Fibroblast of lung (primary cell): ENCODE measurements at places on chromosomes 5 and 9. TPM values are rescaled to one million over a fixed set of nuclear protein-coding genes. Genes with fewer than 3 reads are reported as not detected.

IFNB1 gene
- total RNA-seq: under 0.01 and 0.17 TPM in 2 replicates

CMYA5 gene
- 4.1 and 7.8 TPM in 2 replicates for total RNA-seq

SGCD gene
- 21.1 and 67.5 TPM in 2 replicates for total RNA-seq

SLC1A1 gene
- 4.1 and 4.5 TPM in 2 replicates for total RNA-seq

GOLGA1 gene
- total RNA-seq: 12.8 and 15.9 TPM in 2 replicates

EIF4EBP3 gene
- total RNA-seq: 1.8 and 2.3 TPM in 2 replicates

SETD9 gene
- total RNA-seq: 14.9 and 15.5 TPM in 2 replicates

GMCL2 gene
- under 0.01 TPM in 2 replicates for total RNA-seq

GNA14 gene
- 0.26 and 0.50 TPM in 2 replicates for total RNA-seq

FGF10 gene
- 110 and 154 TPM in 2 replicates for total RNA-seq

LRRC14B gene
- total RNA-seq: not detected in 2 replicates

TAF11L6 gene
- not detected in 2 replicates for total RNA-seq

PDGFRB gene
- total RNA-seq: 151 and 231 TPM in 2 replicates

GRCh38 chr5:151913425-151913824, 11.2 kb downstream of the GLRA1 start:
- no peak overlapping the region for H3K27ac ChIP-seq
- no peaks in the 10 kb centered on the region for H3K4me1 ChIP-seq
- no peaks in the 10 kb centered on the region for H3K36me3 ChIP-seq
- DNase-seq: no peak
- no peak overlapping the region for H3K4me3 ChIP-seq

GRCh38 chr5:127673117-127673800, 24.4 kb downstream of the CTXN3 start:
- H3K4me1 ChIP-seq: no peaks in the 10 kb centered on the region
- H3K27me3 ChIP-seq: no peaks in the 10 kb centered on the region
- H3K27ac ChIP-seq: no peak overlapping the region
- DNase-seq: no peak

DNA sequence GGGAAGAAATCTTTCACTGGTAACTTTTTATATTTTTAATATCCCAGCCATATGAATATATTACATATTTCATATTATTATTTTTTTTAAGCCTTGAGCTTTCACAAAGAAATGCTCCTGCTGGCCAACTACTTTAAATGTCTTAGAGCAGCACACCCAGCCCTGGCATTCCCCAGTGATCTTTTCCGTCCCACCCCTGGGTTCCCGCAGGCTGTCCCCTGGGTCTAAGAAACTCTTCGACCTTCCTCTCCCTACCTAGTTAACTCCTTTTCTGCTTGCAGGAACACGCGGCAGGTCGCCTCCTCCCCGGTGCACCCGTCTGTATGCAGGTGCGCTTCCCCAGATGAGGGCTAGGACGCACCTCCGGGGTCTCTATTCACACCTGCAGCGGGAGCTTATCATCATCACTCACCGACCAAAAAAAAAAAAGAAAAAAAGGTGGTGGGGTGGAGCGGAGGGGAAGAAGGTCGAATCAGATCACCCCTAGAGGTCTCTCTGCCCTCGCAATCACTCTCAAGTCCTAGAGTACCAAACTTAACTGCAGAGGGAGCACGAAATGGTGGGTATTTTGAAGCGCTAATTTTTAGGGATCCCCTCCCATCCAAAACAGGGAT, 696 bp downstream of the ZFP62 start:
- H3K4me3 ChIP-seq: peak overlapping the region; percentile 95
- peaks cover 2% of the 10 kb centered on the region for H3K36me3 ChIP-seq
- no peak for DNase-seq
- no peaks in the 10 kb centered on the region for H3K4me1 ChIP-seq

- DNase-seq: no peak
- H3K36me3 ChIP-seq: no peaks in the 10 kb centered on the region
- no peak overlapping the region for H3K27ac ChIP-seq
- no peaks in the 10 kb centered on the region for H3K4me1 ChIP-seq
Observed at GRCh38 chr5:6256901-6257300, 121.4 kb downstream of the MED10 start.

DNA sequence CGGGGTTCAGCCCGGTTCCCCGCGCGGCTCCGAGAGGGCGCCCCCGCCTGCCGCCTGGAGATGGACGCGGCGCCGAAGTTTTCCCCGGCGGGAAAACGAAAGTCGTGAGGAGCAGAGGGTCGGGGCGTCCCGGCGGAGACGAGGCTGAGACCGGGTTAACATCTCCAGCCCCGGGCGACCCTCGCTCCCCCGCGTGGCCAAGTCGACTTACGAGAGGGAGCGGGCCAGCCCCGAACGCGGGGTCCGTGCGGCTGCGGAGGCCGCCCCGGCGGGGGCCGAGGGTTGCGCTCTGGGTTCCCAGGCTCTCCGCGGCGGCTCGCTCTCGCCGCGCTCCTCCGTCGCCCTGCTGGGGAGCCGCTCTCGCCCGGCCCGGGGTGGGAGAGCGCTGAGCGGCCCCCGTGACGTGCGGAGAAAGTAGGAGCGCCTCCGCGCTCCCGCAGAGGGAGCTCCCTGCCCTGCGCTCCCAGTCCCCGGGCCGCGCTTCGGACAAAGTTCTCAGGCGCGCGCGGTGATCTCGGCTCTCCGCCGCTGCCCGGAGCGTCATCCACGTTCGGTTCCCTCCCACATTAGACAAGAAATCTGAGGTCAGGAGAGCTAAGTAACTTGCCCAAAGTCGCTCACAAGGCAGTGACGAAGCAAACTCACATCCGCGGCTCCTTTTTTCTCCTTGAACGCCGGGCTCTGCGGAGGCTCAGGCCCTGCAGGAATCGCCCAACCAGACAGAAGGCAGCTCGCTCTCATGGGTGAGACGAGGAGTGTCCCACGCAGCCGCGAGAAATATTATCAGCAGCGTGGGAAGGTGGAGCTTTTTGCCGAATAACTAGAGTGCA, 1.2 kb upstream of the GCNT4 start:
- peaks cover 16% of the 10 kb centered on the region for H3K4me1 ChIP-seq
- peaks cover 3% of the 10 kb centered on the region for H3K27me3 ChIP-seq
- H3K36me3 ChIP-seq: no peaks in the 10 kb centered on the region
- H3K4me3 ChIP-seq: peak overlapping the region; percentile 73
- peak overlapping the region; percentile 83 for H3K27ac ChIP-seq

DNA sequence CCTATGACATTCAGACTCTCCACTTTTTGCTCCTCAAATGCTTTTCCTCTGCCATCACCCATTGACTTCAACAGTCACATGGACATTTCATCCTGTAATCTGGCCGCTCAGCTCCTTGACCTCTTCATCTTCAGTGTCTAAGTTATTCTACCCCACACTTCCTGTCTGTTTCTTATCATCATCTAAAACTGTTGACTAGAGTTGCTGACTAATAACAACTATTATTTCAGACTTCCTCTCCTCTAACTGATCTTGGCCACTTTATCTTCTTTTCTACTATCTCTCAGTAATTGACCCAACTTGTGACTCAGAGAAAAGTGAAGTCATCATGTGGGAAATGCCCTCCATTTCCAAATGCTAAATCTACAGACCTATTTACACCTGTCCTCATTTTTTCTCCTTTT, 254.7 kb upstream of the TRPC7 start:
- H3K27me3 ChIP-seq: no peaks in the 10 kb centered on the region
- no peak overlapping the region for H3K4me3 ChIP-seq
- H3K4me1 ChIP-seq: no peaks in the 10 kb centered on the region

DNA sequence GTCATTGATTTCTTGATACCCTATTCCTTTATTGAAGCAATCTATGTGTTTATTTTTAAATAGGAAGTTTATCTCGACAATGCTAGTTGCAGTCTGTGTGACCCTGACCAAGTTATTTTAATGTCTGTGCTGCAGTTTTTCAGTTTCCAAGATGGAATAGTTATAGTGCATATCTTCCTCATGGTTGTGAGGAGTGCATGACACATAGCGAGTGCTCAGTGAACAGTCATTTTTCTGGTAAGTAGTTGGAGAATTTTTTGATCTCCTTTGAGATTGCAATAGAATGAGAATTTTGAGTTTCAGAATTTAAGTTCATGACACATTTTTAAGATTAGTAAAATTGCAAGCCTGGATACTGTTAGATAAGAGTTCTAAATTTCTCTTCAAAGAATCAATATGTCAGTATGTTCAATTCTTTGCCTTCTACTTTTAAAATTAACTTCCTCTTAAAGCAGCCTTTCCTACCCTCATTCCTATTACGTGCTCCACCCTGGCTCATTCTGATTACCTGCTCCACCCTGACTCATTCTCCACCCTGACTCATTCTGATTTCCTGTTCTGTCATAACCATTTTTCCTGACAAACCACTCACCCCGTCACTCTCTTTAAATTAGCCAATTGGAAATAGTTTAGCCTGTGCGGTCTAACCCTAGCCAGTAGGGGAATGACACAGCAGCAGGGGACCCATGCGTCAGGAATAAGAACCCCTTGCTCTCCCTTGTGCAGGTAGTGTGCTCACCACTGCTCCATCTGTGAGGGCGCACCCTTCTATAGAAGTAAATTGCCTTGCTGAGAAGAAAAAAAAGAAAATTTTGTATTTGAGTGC, 30.7 kb downstream of the SPIN1 start:
- H3K4me1 ChIP-seq: no peaks in the 10 kb centered on the region
- no peak overlapping the region for H3K4me3 ChIP-seq
- no peaks in the 10 kb centered on the region for H3K27me3 ChIP-seq
- peaks cover 5% of the 10 kb centered on the region for H3K36me3 ChIP-seq
- DNase-seq: no peak

DNA sequence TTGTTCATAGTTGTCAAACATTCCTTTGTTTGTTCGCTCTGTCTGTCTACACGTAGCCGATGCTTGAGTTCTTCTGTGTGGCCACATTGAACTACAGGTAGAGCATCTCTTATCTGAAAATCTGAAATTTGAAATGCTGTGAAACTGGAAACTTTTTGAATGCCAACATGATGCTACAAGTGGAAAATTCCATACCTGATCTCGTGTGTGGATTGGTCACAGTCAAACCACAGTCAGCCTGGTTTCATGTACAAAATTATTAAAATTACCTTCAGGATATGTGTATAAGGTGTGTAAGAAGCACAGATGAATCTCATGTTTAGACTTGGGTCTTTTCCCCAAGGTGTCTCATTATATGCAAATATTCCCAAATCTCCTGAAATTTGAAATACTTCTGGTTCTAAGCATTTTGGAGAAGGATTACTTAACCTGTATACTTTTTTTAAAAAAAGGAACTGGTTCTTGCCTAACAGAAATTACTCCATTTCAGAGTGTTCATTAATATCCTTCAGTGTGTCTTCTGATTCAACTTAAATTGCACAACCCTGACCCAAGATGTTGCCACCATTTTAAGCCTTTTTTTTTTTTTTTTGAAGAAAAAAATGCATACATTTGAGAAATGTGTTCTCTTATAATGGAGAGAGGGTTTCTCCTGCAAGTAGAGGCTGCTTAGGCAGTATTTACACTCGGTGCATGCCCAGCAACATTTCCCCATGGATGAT, 254.3 kb downstream of the MAST4 start:
- DNase-seq: peak; percentile 77
- H3K27me3 ChIP-seq: no peaks in the 10 kb centered on the region
- H3K4me3 ChIP-seq: no peak overlapping the region

DNA sequence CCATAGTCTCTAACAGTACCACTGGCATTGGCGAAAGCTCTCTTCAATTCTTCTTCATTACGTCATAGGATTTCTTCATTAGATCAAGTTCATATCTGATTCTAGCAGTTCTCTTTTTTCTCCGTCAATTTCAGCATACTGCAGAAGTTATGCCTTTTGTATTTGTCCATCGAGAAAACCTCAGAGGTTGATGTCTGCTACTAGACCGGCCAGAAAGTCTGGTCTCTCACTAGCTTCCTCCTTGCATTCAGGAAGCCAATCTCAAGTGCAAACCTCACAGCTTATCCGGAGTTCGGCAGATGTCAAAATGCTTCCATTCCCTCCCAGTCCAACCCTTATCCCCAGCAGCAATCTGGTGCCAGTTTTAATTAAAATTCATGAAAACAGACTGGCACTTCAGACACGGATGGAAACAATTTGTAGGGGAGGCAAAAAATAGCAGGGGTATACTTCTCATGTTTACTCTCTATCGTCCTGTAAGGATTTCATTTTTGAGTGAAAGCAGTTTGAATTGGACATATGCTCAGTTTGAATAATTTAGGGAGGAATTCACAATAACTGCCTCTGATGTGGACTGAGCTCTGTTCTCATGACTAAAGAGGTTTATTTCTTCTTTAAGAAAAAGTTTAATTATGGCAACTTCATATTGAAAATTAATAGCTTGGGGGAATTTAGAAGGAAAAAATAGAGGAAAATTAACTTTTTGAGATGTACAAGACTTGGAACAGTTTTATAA, 56.4 kb upstream of the TMC1 start:
- no peak for DNase-seq
- H3K27ac ChIP-seq: no peak overlapping the region
- H3K4me1 ChIP-seq: no peaks in the 10 kb centered on the region
- H3K36me3 ChIP-seq: no peaks in the 10 kb centered on the region
- no peak overlapping the region for H3K4me3 ChIP-seq

GRCh38 chr9:131888923-131889322, 149.0 kb upstream of the RAPGEF1 start:
- DNase-seq: no peak
- H3K4me1 ChIP-seq: no peaks in the 10 kb centered on the region
- H3K27me3 ChIP-seq: no peaks in the 10 kb centered on the region
- H3K4me3 ChIP-seq: no peak overlapping the region

GRCh38 chr5:74866596-74867162, 492 bp upstream of the FAM169A start:
- no peak overlapping the region for H3K4me3 ChIP-seq
- no peaks in the 10 kb centered on the region for H3K4me1 ChIP-seq
- peak; percentile 8 for DNase-seq

GRCh38 chr5:141326088-141326854, 4.0 kb upstream of the PCDHGA1 start:
- H3K36me3 ChIP-seq: no peaks in the 10 kb centered on the region
- H3K4me3 ChIP-seq: peak overlapping the region; percentile 43
- H3K27ac ChIP-seq: peak overlapping the region; percentile 13
- no peaks in the 10 kb centered on the region for H3K27me3 ChIP-seq
- peak; percentile 78 for DNase-seq

DNA sequence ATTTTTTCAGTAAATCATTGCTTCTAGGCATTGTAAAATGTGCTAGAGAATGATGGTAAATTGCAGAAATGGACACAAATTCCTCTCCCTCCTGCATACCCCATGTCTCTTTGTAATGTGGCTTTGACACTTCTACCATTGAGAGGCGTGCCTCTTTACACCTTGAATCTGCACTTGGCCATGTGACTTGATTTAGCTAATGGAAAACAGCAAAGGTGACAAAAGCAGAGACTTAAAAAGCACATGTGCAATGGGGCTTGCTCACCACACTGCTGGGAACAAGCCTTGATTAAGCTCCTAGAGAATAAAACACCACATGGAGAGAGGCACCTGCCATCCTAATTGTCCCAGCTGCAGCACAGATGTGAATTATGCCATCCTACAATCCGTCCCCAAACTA, 69.9 kb upstream of the NAA35 start:
- no peaks in the 10 kb centered on the region for H3K27me3 ChIP-seq
- DNase-seq: no peak
- no peaks in the 10 kb centered on the region for H3K36me3 ChIP-seq

DNA sequence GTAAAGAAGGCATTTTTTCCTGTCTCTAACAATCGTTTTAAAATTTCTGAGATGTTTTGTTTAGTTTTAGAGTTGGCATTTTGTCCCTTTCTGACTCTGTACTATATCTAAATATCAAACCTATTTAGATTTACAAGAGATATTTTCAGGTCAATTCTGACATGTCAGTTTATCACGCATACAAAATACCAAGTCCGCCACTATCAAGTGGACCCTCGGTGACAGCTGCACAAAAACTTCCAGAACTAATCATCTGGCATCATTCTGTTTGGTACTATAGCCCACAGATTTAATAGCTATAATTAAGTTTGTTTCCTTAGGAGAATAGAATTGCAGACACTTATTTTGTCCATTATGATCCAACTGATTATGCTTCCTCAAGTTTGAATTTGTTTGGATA, 1278.2 kb downstream of the CDH12 start:
- H3K36me3 ChIP-seq: no peaks in the 10 kb centered on the region
- no peak overlapping the region for H3K27ac ChIP-seq
- no peak for DNase-seq
- no peaks in the 10 kb centered on the region for H3K27me3 ChIP-seq
- no peak overlapping the region for H3K4me3 ChIP-seq
